ENCODE measurements at places on chromosomes 6 and 20. TPM values are rescaled to one million over a fixed set of nuclear protein-coding genes. Genes with fewer than 3 reads are reported as not detected.

The ZNF831 gene
- polyA plus RNA-seq = 0.05 TPM

The EBF4 gene
- 4.8 TPM for polyA plus RNA-seq

The EDEM2 gene
- polyA plus RNA-seq = 11.8 TPM

The ERVFRD-1 gene
- 0.05 TPM for polyA plus RNA-seq

The CST7 gene
- 1.1 TPM for polyA plus RNA-seq

The CD109 gene
- polyA plus RNA-seq = 6.6 TPM

The BPIFB1 gene
- not detected for polyA plus RNA-seq

The TBX18 gene
- polyA plus RNA-seq = 5.7 TPM

The RIN2 gene
- 16.8 TPM for polyA plus RNA-seq

The ATG5 gene
- 11.2 TPM for polyA plus RNA-seq

The ENPP4 gene
- polyA plus RNA-seq = 16.6 TPM

The VPS52 gene
- 34.6 TPM for polyA plus RNA-seq

The OR2J3 gene
- not detected for polyA plus RNA-seq

The ATF6B gene
- polyA plus RNA-seq = 29.2 TPM

The CTAGE9 gene
- polyA plus RNA-seq = not detected

The OR2B6 gene
- polyA plus RNA-seq = not detected

The PLCB1 gene
- 7.6 TPM for polyA plus RNA-seq

The CCM2L gene
- 10.3 TPM for polyA plus RNA-seq

The C20orf204 gene
- polyA plus RNA-seq = 0.36 TPM

The TNFRSF6B gene
- polyA plus RNA-seq = 2.7 TPM

The TBXT gene
- not detected for polyA plus RNA-seq

The DEFB125 gene
- polyA plus RNA-seq = not detected

The FILIP1 gene
- 39.1 TPM for polyA plus RNA-seq

The MACROD2 gene
- polyA plus RNA-seq = 0.61 TPM

The RUNX2 gene
- 0.34 TPM for polyA plus RNA-seq

The TRIM31 gene
- not detected for polyA plus RNA-seq

The HLA-DOA gene
- polyA plus RNA-seq = 1.2 TPM

The PTPN1 gene
- polyA plus RNA-seq = 20.8 TPM

The NRSN1 gene
- 0.11 TPM for polyA plus RNA-seq

The MATN4 gene
- polyA plus RNA-seq = 0.05 TPM

The GGTLC1 gene
- not detected for polyA plus RNA-seq

The PNLDC1 gene
- 0.43 TPM for polyA plus RNA-seq

The SUMO4 gene
- polyA plus RNA-seq = 0.32 TPM

The MTFR2 gene
- 0.07 TPM for polyA plus RNA-seq

The DDR1 gene
- 46.9 TPM for polyA plus RNA-seq

The TSHZ2 gene
- polyA plus RNA-seq = 2.3 TPM

The BHLHE23 gene
- not detected for polyA plus RNA-seq

The SNX14 gene
- 45.9 TPM for polyA plus RNA-seq

The MOG gene
- 4.8 TPM for polyA plus RNA-seq

The SLC22A2 gene
- 0.05 TPM for polyA plus RNA-seq

The SPATS1 gene
- polyA plus RNA-seq = not detected

The PXMP4 gene
- polyA plus RNA-seq = 4.2 TPM

The LTB gene
- polyA plus RNA-seq = 0.61 TPM

The DEFB129 gene
- polyA plus RNA-seq = not detected

The PSORS1C1 gene
- 6.5 TPM for polyA plus RNA-seq

The PPIL1 gene
- 75.6 TPM for polyA plus RNA-seq

The CEP43 gene
- 6.5 TPM for polyA plus RNA-seq

The SPTLC3 gene
- 4.2 TPM for polyA plus RNA-seq

The RALY gene
- 137 TPM for polyA plus RNA-seq

The CBLN4 gene
- not detected for polyA plus RNA-seq

The ADGRG6 gene
- 4.1 TPM for polyA plus RNA-seq

The DXO gene
- polyA plus RNA-seq = 16.9 TPM

The ENPP1 gene
- polyA plus RNA-seq = 1.2 TPM

The SLC17A1 gene
- polyA plus RNA-seq = not detected

The AVP gene
- not detected for polyA plus RNA-seq
